ENCODE measurements at places on chromosomes 7 and 10.

DNA sequence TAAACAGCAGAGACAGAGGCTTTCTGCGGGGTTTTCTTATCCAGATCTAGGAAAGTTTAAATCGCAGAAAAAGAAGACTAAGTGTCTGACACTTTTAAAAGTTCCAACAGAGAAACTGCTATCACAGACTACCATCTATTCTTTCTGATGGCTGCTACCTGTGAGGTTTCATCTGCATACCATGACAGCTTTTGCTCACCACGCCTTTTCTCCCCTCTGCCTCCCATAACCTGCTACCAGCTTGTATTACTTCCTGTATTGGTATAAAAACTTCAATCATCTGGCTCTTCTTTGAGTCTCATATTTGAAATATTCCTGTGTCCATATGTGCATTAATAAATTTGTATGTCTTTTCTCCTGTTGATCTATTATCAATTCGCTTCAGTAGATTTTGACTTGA, 34.1 kb upstream of the RTKN2 start:
- no peak for DNase-seq

- DNase-seq = no peak
Measured at GRCh38 chr10:101028446-101029337, 2.2 kb downstream of the PDZD7 start.

DNA sequence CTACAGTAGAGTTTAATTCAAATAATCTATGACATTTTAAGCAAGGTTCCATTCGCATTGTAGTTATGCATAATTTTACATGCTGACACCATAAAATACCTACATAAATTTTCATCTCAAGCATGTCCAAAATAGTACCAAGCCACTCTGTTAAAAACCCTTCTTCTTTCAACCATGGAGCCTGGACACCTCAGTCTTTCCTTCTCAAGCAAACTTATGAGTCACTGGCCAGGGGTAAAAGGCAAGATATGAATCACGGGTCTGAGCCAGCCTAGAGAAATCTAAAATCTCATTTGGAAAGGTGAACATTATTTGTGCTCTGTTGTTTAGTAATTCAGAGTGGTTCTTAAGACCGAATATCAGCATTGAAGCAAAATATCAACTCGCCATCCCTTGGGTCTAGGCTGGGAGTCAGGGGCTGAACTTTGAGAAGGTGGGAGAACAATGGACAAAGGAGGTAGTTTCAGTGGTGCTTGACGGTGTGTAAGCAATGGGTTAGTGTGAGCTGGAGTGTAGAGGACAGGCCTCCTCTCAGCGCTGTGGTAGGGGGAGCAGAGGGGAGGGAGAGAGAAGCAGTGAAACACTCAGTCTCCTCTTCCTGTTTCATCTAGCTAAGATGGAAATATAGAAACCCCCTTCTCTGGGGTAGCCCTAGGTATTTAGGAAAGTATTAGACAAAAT, 19.1 kb upstream of the GPAM start:
- DNase-seq = peak; percentile 50

- no peak for DNase-seq
Measured at GRCh38 chr7:156101355-156101754, 289.1 kb upstream of the SHH start.

DNA sequence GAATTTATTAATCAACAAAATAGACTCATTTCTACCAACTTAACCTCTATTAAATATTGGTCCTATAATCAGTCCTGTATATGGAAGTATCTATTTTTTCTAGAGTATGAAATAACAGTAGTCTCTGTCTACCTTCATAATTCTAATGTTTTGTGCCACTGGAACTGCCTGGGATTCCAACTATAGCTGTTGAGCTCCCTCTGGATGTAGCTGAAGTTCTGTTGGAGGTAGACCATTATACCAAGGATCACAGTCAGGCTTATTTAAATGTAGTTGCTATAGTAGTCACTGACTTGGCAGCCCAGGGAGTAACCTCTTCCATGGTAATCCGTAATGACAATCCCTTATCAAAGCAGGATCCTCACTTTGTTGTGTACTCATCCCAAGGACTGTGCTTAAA, 48.5 kb upstream of the PHYHIPL start:
- no peak for DNase-seq

GRCh38 chr10:73644015-73644743, 2.9 kb upstream of the MYOZ1 start:
- DNase-seq = peak; percentile 72

- no peak for DNase-seq
Measured at GRCh38 chr7:149843566-149843965, 5.4 kb downstream of the ZNF862 start.

GRCh38 chr10:121449482-121449924, 148.7 kb downstream of the FGFR2 start:
- no peak for DNase-seq

DNA sequence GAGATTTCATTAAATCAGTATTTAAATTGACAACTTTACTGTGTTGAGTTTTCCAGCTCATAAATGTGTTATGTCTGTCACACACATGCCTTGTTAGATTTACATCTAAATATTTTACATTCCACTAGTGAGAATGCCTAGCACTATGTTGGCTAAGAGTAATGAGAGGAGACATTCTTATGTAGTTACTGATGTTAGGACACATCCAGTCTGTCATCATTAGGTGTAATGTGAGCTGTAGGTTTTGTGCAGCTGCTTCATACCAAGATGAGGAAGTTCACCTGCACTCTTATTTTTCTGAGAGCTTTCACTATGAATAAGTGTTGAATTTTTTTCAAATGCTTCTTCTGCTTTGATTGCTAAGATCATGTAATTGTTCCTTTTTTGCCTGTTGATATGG, 218.0 kb upstream of the IGFBP3 start:
- peak; percentile 86 for DNase-seq

DNA sequence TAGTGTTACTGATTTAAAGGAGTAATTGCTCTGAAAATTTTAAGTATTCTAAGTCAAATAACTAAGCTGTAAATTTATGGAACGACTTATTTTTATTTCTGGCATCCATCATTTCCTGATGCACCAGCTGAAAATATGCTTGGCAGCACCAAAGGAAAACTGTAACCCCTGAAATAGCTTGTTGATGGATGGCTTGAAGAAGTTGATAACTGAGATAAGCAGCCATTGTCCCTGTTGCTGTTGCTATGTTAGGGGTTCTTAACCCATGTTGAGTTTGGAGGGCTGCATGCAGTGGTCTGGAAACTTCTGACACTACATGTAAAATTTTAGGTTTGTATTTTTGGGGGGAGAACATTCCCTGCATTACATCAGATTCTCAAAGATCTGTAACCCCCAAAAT, 30.6 kb downstream of the RPA3 start:
- no peak for DNase-seq

DNA sequence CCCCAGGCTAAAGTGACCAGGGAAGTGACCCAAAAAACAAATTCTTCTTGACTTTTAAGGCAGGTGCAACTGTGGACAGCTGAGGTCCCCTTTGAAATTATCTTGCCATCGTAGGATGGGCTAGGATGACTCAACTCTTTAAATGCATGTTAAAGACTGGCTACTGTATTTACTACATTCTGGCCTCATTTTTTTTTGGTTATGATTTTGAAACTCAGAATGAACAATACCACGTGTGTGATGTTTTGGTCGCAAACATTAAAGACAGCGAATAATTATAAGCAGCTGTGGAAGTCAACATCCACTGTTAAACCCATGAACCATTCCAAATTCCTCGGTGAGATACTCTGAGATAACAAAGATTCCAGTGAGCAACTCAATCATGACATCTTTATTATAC, 1.2 kb upstream of the SLC13A4 start:
- DNase-seq = no peak

- no peak for DNase-seq
Measured at GRCh38 chr10:103476046-103476768, 2.8 kb downstream of the CALHM3 start.

GRCh38 chr7:41110186-41110585, 592.7 kb downstream of the INHBA start:
- DNase-seq = peak; percentile 74

- DNase-seq = no peak
Measured at GRCh38 chr7:69282946-69283345, 315.3 kb upstream of the AUTS2 start.

DNA sequence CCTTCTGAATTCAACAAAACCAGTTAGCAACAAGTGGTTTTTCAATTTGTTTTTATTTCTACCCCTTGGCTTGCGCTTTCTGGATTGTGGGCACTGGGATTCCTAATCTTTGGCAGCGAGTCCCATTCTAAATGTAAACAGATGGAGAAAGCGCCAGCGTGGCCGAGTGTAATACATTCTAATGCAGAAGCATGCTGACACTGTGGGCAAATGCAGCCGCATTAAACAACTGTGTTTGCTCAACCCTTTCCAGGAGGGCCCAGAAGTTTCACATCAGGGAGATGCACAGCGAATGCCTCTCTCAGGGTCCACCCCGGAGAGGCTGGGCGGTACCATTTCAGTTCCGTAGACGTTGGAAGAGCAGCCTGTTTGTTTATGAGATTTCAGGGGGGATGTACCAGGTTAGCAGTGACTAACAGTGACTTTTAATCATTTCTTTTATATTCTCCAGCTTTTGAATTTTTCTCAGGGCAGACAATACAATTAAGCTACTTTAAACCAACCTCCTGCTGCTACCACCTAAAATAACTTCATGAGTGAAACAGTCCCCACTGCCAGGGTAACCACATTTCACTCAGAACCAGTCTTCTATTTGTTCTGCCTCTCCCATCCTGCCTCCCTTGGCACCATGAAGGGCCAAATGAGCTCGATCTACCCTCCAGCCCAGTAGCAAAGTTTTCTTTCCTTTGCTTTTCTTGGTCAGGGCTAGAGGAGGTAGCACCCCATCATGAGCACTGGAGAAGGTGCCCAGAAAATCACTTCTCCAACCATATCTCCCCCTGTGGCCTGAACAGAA, 164.2 kb upstream of the ITGB1 start:
- DNase-seq = peak; percentile 91

DNA sequence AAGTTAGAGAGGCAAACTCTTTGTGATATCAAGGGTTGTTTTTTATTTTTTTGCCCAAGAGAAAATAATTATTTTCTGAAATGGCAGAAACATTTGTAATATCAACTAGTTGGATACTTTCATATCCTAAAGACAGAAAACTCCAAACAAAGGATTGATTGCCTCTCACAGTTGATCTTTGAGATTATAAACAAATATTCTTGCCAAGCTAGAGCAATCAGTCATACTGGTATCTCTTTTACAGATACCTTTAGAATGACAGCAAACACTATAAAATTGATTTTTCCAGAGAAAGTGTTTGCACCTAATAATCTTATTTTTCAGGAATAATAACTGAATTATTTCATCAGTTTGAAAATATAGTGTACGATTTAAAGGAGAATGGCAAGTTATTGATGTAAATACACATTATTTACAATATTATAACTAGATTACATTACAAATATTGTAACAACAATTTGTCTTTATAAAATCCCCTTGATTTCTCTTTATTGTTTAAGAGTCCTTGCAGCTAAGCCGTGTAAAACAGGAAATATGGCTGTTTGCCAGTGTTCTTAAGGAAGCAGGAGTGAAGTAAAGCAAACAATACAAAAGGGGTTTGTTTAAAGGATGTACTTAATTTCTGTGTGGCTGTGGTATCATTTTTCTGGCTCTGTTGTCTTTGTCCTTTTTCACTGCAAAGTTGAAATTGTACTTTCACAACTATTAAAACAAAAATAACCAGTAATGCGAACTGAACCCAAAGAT, 58.4 kb downstream of the MAPK8 start:
- DNase-seq = peak; percentile 55

Measured in EL (cell line).